ENCODE measurements at places on chromosomes 12 and 14.

DNA sequence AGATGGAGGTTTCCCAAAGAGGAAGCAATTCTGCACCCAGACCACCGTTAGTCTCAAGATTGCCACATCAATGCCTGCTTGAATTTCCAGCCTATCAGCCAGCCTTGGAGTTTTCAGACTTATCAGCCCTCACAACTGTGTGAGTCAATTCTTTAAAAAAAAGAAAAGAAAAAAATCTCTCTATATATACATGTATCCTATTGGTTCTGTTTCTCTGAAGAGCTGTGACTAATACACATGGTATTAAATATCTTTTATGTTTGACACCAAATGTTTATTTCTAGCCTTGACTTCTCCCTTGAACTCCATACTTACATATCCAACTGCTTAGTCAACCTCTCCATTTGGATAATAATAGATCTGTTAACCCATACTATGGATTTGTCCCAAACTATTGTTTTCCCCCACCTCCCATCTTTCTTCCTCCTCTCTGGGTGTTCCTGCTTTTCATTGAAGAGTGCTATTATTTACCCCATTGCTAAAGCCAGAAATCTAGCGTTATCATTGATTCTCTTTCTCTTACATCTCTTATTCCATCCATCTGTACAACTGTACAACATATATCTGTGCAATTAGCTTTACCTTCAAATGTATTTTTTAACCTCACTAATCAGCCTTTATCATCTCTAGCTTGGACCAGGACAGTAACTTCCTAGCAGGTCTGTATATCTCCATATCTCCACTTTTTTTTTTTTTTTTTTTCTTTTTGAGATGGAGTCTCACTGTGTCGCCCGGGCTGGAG is 22.7 kb upstream of the EID3 start:
- peak; percentile 14 for DNase-seq

GRCh38 chr14:95931384-95931783 is 54.8 kb downstream of the TUNAR start:
- no peak for DNase-seq

GRCh38 chr12:118356809-118357256 is 15.9 kb downstream of the TAOK3 start:
- DNase-seq = peak; percentile 33

GRCh38 chr12:104858611-104859543 is 99.2 kb downstream of the SLC41A2 start:
- no peak for DNase-seq

- DNase-seq = no peak
These were observed 37.8 kb upstream of the FICD start for GRCh38 chr12:108477055-108477880.

DNA sequence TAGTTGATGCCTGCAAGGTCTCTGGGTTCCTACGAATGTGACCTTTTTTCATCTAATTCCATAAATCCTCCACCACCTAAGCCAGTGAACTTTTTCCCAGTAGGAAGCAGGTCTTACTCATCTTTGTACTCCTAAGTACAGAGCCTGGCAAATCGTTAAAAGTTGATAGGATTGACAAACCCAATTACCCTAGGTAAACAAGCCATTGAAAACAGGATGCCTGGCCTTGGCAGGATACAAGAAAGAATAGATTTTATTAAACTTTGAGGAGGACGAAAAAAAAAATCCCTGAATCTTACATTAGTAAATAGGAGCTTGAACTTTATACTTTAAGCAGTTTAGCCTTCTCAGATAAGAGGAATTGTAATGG is 5.6 kb downstream of the TBPL2 start:
- DNase-seq = no peak

GRCh38 chr14:100423317-100424010 is 100.3 kb downstream of the SLC25A47 start:
- DNase-seq = no peak

DNA sequence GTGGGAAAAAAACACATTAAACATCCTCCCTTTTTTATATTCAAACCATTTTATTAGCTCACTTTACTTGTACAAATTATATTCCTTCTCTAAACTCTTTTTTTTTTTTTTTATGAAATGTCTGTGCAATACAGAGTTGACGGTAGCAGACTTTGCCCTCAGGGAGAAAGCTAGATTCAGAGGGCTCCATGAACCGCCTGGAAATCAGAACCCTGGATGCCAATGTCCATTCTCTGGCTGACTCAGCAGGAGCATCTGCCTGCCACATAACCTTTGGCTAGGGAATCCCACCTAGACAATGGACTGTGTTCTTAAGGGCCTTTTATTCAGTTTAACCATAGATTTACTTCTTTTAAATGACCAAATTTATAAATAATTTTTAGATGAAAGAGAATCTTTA is 467.0 kb downstream of the MDGA2 start:
- no peak for DNase-seq

DNA sequence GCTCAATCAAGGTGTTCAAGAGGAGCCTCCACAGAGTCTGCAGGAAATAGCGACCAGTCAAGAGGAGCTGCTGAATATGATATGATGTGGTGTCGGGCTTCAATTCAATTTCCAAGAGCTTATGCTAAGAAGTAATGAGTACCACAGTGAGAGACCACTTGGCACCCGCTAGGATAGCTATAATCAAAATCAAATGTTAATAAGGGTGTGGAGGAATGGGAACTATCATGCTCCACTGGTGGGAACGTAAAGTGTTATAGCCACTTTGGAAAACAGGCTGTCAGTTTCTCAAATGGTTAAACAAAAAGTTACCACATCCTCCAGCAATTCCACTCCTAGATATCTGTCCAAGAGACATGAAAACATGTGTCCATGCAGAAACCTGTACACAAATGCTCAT is 6.7 kb downstream of the POLR3B start:
- no peak for DNase-seq

- no peak for DNase-seq
These were observed 319.6 kb upstream of the E2F7 start for GRCh38 chr12:77384941-77385340.

- DNase-seq = no peak
These were observed 263.9 kb downstream of the KCNC2 start for GRCh38 chr12:74945771-74946198.

- no peak for DNase-seq
These were observed 210.1 kb upstream of the DIO3 start for GRCh38 chr14:101351146-101351545.

DNA sequence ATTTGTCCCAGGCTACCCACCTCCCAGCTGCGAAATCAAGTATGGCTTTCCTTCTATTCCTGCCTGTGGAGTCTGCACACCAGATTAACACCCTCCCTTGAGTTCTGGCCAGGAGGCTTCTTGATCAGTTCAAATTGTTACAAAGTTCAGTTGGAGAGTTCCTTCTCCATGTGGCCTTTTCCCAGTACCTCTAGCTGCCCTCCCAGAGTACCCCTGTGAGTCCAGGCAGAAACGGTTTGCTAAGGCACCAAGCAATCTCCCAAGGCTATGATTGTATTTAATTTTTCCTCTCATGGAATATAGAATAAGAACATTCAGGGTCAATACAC is 49.7 kb upstream of the ERGIC2 start:
- DNase-seq = no peak
